NCI-H1436 (cell line): ENCODE measurements at places on chromosomes 1 and 21.

DNA sequence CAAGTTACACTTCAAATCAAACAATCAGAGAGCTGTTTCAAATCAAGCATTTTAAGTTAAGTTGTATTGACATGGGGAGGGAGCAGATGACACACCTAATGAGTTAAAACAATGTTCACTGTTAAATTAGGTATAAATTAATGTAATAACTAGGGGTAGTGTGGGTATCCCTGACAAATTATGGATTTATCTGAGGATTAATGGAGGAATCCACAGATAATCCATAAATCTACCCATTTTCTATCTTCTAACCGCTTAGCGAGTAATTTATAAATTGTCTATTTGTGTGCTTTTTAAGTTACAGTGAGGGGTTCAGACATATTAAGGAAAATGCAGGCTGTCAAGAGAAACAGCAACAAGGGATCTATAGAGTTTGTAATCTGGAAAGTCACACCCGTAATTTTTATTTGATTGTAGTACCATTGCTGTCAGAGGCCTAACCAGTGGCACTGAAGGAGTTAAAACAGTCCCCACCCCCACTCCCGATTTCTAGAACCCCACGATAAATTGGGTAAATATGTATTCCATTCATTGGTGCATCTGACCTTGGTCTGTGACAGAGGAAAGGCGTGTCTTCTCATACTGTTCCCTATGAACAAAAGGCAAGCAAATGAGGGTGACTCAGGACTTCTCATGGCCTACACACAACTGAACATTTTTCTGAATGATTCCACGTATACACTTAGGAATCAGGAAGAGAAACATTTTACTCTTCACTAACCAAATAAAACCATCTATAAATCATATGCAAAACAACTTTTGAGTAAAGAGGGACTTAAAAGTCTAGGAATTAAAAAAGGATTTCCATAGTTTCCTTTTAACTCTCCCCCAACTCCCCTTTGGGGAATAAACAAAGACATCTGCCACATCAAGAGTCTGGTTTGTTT, 7.4 kb downstream of the IRF2BP2 start:
- peak; percentile 75 for DNase-seq

DNA sequence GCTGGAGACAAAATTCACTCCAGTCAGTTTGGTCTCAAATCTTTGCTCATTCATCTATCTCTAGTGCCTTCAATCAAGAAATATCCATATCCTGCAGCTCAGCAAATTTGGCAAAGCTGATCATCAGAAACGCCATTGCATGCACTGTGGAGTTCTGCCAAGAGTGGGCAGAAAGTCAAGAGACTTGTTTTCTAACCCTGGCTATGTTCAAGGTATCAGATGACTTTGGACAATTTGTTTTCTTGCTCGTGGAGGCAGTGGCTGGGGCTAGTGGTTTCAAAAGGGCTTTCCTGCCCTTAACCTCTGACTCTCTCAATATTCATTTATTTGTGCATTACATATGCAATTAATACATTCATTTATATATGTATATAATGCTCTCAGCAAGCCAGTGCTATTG, 12.8 kb upstream of the LRRC52 start:
- DNase-seq = no peak

- no peak for DNase-seq
Measured at GRCh38 chr1:25527226-25527846, 16.1 kb upstream of the LDLRAP1 start.

GRCh38 chr1:150168960-150169601, 19.4 kb downstream of the PLEKHO1 start:
- peak; percentile 9 for DNase-seq

- DNase-seq = no peak
Measured at GRCh38 chr1:218332416-218332815, 12.7 kb upstream of the TGFB2 start.

DNA sequence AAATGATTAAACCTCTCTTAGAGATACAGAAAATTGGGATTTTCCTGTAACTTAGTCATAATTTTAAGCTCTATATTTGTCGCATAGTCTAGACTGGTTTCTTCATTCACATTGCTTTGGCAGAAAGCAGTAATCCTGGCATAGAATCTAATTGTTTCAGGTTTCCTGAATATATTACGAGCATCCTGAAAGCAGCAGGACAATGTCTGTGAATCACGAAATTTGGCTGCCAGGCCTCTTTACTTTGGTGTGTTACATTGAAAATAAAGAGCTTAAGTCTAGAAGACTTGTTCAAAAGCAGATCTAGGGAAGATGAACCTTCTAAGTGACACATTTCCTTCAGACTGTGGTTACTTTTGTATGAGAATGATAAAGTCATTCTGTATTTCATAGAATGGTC, 72.2 kb downstream of the TDRD5 start:
- no peak for DNase-seq

DNA sequence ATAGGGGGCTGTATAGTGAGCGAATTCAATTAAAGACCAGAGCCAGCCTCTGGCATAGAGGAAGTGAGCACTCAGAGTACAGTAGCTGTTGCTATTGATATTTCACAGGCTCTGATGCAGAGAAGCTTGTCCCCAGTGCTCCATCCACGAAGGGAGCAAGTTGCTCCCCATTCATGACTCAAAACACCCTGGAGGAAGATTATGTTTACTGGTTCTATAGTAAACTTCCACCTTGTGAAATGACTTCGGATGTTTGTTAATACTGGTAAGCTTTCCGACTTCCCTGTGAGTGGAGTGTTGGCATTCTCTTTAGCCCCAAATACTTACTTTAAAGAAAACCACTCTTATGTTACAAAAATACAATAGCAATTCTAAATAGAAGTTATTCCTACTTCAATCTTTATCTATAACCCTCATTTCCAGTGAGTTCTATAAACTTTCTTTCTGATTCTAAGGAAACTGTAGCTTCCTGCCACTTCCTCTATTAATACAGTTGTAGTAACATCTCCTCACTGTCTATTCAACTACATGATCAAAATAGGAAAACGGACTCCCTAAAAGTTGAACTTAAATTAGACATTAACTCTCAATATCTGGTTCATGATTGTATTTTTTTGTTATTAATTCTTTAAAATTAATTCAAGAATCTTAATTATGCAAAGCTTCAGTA, 46.4 kb downstream of the ZNF281 start:
- no peak for DNase-seq

DNA sequence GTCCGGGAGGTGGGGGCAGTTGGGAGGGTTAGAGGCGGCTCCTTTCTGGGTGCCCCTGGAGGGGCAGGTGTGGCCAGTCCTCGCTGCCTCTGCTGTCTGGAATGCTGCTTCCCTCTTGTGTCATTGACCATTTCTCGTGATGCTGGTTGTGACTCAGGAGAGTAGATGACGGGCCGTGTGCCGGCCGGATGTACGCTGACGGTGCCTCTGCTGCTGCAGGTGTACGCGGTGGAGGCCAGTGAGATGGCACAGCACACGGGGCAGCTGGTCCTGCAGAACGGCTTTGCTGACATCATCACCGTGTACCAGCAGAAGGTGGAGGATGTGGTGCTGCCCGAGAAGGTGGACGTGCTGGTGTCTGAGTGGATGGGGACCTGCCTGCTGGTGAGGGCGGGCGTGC, 13.9 kb downstream of the PRMT2 start:
- DNase-seq = no peak

DNA sequence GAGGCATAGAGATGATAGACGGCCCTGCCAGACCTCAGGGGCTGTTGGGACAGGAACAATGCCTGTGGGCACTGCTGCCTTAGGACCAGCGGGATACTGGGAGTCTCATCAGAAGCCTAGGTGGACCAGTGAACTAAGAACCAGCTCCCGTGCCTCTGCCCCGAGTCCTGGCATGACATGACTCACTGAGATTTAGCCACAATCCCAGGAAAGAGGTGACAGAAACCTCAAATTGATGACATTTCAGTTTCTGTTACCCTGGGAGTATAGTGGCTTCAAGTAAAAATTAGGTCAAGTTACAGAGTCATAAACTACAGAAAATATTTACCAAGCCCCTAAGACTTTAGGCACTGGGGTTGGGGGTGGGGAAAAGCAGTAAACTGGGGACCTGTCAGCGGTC, 74.6 kb upstream of the GADD45A start:
- DNase-seq = no peak

DNA sequence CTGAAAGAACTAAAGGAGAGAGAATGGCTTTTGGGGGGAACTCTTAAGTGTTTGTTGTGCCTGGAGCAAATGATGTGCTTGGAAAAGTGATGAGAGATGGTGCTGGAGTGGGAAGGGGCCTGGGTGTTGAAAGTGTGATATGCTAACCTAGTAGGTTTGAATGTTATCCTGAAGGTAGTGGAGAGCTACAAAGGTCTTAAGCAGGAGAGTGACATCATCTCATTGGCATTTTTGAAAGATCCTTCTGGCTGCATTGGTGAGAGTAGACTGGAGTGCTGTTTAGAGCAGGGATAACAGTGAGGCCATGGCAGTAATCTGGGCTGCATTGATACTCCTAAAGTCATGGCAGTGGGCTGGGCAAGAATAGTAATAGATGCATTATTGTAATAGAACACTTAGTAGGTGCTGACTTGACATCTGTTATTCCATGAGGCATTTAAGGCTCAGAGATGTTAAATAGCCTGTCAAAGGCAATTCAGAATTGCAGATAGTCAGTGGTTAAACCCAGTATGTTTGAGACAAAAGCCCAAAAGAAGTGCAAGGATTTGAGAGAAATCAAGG, 44.5 kb downstream of the MDM4 start:
- no peak for DNase-seq

- no peak for DNase-seq
Measured at GRCh38 chr1:10320336-10320735, 78.5 kb upstream of the PGD start.

GRCh38 chr1:7068552-7068951, 283.3 kb downstream of the CAMTA1 start:
- DNase-seq = no peak

DNA sequence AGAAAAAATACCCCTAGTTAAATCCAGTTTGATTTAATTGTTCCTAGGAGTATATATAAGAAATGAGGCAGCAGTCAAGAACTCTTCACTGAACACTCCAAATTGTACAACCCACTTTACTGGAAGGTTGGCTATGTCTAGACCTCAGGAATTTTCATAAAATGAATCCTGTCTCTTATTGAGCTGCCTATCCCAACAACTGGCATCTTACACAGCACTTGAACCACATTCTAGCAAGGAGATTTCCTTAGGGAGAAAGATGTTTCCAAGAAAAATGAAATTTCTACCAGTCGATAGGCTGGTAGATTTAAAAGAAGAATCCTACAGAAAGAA, 16.3 kb downstream of the RNF19B start:
- DNase-seq = no peak

DNA sequence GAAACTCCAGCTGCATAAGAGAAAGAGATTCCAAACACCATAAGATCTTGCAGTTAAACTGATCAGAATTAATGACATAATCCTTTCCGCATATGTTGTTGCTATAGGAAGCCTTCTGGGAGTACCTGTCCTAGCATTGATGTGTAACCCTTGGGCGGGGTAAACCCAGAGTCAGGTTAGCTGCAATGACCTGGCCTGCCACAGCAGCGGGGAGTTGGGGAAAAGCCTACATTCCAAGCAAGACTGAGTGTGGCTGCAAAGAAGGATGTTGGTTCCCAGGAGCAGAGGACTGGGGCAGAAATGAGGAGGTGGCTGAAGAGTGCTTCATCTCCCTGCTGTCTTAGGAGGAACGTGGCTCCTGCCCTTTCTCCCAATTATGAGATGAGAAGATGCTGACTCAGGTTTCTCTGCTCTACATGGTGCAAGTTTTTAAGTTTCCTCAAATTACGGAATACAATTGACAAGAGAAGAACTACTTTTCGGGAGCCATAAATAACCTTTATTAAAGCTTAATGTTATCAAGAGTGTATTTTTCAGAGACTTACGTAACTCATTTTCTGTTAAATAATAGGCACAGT, 142.1 kb downstream of the RYR2 start:
- no peak for DNase-seq

- DNase-seq = no peak
Measured at GRCh38 chr1:225467193-225468020, 39.6 kb upstream of the LBR start.

GRCh38 chr1:59736744-59737143, 78.0 kb upstream of the HOOK1 start:
- no peak for DNase-seq

DNA sequence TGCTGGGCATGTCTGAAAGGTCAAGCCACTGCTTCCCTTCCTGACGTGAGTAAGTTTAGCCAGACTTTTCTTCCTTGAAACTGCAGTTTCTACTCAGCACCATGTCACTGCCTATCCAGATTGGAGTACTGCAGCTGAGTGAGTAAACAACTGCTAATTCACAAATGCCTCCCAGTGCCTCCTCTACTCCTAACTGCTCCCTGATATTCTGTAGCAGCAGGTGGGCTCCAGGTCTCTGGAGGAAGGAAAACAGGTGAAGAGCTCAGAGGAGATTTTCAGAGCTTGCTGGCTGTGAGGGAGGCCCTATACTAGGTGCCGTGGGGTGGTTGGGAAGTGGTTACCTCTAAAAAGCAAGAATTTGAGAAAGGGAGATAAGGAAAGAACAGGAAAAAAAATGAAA, 96.5 kb downstream of the KIF14 start:
- DNase-seq = no peak

DNA sequence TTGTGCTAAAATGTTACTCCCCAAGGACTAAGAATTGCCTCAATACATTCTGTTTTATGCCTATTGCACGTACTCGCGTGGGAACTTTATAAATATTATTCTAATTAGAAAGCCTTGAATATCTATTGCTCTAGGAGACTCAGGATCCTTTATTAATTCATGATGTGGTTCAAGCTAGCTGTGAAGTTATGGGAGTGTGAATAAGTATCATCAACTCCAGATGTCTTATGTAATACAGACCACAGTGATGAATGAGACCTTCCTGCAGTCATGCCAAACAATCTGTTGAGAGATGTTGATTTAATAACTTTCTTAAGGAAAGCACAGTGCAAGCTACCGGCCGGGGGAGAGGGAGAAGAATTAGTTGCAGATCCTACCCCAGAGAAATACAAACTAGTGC, 519.2 kb upstream of the ZP4 start:
- DNase-seq = no peak

GRCh38 chr1:34328281-34328799, 151.6 kb downstream of the C1orf94 start:
- no peak for DNase-seq

GRCh38 chr1:111821121-111821745, 65.5 kb downstream of the DDX20 start:
- no peak for DNase-seq

- no peak for DNase-seq
Measured at GRCh38 chr1:55575571-55576279, 360.6 kb upstream of the USP24 start.

DNA sequence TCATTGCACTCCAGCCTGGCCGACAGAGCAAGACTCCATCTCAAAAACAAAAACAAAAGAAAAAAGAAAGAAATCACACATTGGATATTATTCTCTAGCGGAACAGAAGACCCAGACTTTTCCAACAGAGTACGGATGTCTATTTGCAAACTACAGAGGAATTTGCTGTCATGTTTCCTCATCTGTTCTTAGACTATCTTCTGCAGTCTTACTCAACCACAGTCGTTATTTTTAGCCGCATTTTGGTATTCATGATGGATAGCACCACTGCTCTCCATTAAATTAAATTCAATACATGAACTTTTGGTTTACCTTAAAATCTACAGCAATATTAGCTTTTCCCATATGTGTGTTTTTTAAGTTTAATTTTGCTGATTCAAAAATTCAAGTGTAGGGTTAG, 14.2 kb upstream of the HEATR1 start:
- no peak for DNase-seq

- DNase-seq = no peak
Measured at GRCh38 chr21:39003982-39004633, 179.1 kb downstream of the PSMG1 start.

- no peak for DNase-seq
Measured at GRCh38 chr1:58107943-58108342, 438.6 kb downstream of the OMA1 start.
